ENCODE measurements at places on chromosomes 12 and 14.
A peak's percentile ranks its signal among the peaks of the same experiment; 100 is the strongest.

DNA sequence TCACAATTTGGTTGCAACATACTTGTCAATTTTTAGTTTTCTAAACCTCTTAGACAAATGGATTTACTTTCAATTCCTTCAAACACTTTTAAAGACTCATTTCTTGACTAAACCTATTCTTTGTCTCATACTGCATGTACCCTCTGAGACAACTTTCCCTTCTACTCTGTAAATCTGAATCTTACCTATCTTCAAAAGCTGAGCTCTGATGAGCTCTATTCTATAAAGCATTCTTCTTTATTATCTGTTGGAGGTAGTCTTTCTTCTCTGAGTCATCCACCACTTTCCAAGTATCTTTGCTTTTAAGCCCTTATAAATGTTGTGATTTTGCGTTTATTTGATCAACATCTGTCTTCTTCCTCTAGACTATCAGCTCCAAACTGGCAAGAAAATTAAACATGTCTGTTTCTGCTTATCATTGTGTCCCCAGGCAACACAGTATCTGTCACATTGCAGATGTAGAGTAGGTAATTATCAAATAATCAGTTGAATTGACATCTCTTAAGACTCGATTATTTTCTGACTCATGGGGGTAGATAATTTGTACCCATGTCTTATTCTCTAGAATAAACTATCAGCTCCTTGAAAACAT is 265.6 kb upstream of the FAR2 start:
- no peak for DNase-seq

DNA sequence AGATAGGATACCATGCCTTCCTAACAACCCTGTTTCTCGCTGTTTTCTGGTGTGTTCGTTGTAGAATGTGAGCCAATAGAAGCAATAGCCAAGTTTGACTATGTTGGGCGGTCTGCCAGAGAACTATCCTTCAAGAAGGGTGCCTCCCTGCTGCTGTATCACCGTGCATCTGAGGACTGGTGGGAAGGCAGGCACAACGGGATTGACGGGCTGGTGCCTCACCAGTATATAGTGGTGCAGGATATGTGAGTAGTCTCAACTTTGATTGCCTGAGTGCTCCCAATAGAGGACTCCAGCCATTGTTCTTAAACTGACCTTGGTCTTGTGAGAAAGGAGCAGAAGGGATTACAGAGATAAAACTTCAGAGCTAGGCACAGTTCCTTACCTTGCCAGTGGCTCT is 96.2 kb downstream of the KICS2 start:
- no peak for DNase-seq

DNA sequence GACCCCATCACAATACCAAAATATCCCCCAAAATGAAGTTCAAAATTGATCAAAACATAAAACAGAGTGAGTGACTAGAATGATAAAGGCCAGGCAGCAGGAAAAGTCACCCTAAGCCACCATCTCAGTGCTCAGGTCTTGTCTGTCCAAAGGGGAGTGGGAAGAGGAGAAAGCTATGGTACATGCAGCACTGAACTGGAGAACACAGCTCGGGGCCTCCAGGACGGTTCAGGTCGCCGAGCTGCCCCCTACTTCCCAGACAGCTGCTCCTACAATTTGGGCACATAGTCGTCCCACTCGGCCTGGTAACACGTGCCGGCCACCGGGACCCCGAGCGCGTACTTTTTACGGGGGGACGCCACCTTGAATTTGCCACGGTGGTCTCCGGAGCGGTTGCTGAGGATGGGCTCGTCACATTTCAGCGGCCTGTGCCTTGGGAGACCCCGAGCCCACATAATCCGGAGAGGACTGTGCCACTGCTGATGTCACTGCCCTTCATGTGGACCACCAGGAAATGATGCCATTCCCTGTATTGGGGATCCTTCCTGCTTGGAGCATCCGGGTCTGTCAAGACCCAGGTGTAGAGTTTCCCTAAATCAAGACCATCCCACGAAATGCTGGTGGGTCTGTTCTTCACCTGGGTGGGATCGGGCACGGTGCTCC is 31.6 kb downstream of the AK7 start:
- DNase-seq: no peak

GRCh38 chr14:90087433-90087832 is 25.6 kb downstream of the KCNK13 start:
- DNase-seq: no peak

- DNase-seq: no peak
Measured at GRCh38 chr12:107783406-107784376, 9.2 kb downstream of the ASCL4 start.

DNA sequence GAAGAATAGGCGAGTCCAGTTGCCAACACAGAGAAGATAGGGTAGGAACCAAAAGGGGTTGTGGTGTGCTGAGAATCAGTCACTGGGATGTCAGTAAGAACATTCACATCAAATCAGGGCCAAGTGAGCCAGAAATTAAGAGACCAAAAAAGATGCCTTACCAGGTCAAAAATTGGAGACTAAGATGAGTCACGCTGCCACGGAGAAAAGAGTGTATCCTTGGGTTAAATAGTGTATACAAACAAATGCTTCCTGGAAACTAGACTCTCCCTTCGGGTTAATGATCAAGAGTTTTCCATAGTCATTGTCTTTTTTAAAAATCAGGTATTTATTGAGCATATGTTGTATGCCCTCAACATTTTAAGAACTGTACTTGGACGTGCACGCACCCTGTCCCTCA is 45.2 kb upstream of the BAZ1A start:
- DNase-seq: no peak

DNA sequence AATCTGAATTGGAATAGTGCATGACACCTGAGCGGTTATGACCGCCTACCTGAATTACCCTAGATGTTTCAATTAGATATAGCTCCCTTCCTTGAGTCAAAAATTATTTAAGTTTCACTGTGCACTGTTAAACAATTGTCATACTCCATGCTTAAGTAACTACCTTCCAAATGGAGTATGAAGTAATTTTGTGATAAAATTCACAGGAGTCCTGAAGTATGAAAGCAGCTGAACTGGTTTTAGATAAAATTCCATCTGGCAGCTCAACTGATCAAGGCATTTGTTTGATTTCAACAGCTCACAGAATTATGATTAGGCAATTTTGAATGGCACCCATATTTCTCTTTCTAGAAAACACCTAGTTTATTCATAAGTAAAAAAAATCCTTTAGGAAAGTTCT is 19.5 kb downstream of the PRICKLE1 start:
- no peak for DNase-seq

DNA sequence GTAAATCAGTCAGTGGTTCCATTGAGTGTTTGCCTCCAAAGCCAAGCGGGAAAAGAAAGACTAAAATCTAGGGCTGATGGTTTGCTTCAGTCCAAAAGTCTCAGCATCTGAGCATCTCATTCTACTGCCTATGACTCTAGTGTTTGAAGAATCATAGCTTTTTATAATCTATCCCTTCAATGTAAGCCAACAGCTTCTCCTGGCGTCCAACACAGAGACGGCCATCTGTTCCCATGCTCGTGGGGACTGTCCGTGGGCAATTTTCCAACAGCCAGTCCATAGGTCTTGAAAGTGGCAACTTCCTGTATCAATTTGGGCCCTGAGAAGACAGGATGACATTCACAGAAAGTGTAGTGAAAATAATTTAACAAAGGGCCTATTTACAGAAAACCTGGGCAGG is 544.4 kb upstream of the TMEM132C start:
- no peak for DNase-seq

- DNase-seq: no peak
Measured at GRCh38 chr14:28770630-28771029, 4.0 kb downstream of the FOXG1 start.

DNA sequence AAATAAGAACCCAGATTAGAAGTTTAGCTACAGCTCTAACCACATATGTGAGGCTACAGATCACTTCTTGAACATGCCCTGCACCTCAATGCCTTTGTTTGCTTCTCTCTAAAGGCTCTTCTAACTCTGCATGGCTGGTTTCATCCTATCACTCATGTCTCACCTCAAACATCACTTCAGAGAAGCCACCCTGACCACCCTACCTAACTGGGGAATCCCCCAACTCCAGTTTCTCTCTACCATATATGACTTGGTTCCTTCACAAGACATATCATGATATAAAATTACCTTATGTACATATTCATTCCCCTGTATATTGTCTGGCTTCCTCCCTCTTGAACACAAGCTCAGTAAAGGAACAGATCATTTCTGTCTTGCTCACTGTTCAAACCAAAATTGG is 250.2 kb upstream of the GRIP1 start:
- peak; percentile 23 for DNase-seq

DNA sequence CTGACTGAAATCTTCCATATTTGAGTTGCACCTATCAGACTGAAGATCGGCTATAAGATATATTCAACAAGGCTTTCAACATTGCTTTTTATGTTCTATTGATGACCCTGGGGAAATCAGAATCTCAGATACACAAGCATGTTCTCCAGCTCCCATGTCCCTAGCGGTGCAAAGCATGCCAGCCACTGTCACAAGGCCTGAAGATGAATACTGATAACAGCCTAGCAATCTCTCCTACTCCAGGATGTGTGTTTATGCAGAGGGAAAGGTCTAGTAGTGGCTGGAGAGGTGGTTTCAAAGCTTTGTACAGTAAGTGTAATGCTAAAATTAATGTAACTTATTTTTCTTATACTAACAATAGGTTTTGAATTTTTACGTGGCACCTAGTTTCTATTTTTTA is 64.6 kb downstream of the SOX5 start:
- DNase-seq: no peak

GRCh38 chr12:54220092-54220557 is 31.3 kb upstream of the SMUG1 start:
- peak; percentile 73 for DNase-seq

DNA sequence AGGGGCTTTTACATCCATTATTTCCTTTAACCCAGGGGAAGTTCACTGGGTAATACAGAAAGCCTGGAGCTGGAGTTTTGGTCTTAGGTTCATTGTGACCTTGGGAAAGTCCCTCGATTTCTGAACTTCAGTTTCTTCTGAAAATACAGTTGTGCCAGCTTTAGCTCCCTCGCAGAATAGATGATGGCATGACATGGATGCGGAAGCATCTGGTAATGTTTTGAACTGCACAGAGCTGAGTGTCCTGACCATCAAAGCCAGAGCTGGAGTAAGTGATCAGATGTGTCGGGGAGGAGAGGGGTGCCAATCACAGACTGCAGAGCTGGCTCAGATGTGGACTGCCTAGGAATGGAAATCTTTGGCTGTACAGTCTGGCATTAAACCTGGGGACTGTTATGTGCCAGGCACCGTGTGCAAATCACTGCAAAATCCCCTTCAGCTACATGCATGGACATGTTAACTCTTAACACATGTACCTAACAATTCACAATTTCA is 180.9 kb downstream of the ETV6 start:
- peak; percentile 23 for DNase-seq

DNA sequence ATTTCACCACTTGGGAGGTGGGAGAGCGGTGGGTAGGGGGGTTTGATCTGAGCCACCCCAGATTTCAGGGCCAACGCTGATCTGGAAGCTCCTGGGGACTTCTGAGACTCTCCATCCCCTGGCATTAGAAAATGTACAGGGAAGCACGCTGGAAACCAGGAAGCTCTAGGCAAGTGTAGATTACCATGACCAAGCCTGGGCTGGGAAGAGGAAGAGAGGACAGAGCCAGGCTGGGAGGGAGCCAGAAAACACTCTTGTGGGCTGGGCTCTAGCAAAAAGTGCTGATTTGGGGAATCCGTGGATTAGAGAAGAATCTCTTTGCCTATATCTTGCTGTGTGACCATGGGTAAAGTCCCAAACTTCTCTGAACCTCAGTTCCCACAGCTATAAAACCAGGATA is 236.7 kb downstream of the BCL11B start:
- DNase-seq: no peak

DNA sequence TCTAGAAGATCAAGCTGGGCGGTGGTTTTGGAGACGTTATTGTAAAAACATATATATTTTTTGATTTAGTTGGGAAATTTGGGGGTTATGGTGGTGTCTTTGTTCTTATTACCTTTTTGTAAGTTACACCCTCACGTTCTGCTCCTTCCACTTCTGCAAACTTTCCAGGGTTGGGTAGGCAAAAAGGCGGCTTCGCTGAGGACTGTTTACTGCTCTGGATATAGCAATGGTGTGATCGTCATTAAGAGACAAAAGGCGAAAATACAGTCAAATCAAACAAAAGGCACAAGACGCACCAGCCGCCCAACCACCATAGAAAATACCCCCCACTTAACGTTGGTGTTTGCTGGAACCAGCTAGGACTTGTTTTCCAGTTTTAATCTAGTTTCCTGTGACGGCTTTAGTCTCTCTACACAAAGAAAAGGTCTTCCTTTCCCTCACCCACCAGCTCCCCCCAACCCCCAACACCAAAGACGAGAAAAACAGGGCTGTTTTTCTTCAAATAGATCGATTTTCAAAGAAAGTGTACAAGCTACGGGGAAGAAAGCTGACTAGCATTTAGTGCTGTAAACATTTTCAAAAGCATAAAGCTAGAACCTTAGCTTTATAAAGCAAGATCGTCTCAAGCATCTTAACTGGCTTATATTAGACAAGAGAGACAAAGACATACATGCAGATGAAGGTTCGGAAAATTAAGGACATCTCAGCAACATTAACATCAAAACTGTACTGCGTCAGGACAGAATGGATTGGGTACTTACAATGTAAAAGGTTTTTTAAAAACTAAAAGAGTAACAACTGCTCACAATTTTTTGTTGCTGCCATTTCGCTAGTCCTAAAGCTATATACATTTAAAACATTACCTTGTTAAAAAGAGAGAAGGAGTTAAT is 2.0 kb upstream of the SETD1B start:
- peak; percentile 71 for DNase-seq

DNA sequence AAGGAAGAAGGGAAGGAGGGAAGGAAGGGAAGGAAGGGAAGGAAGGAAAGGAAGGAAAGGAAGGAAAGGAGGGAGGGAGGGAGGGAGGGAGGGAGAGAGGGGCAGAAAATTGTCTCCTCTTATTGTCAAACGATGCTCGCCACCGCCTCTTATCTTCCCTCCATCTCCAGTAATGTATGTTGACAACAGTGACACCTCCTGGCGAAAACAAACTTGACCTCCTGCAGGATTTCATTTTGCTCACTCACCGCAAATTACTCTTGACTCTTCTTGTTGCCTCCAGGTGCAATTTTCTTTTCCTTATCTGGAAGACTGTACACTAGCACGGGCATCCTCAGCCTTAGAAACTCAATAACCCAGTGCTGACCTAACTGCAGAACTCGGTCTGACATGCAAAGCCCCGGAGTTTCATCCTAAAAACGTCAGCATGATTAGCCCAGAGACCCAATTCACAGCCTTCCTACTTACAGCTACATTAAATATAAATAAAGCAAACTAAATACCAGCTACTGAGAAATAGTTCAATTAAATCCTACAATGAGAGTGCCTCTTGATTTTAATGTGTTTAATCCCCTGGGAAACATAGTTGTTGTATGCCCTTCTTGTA is 512.4 kb upstream of the TMPO start:
- peak; percentile 54 for DNase-seq

GRCh38 chr12:87848248-87848868 is 180.8 kb downstream of the C12orf50 start:
- peak; percentile 59 for DNase-seq

- peak; percentile 88 for DNase-seq
Measured at GRCh38 chr12:116172224-116172849, 105.2 kb downstream of the MED13L start.

- DNase-seq: no peak
Measured at GRCh38 chr12:57514720-57515407, 5.5 kb downstream of the DDIT3 start.

Measured in activated CD4-positive, alpha-beta T cell treated with anti-CD3 and anti-CD28 coated beads, Interleukin-2, Interleukin-6, amounts not matched to agents 100 ng/mL and 50 ng/mL, durations not matched to agents 16 hours and 8 hours (primary cell).